Activated CD4-positive, alpha-beta T cell treated with anti-CD3 and anti-CD28 coated beads, Interleukin-2, amount 50 U/mL, for 4 hours (primary cell): ENCODE measurements at places on chromosomes 5 and 9.

GRCh38 chr5:14958188-14958587 is 86.6 kb upstream of the ANKH start:
- DNase-seq, result no peak

GRCh38 chr5:179123491-179124272 is 63.5 kb downstream of the ZNF354C start:
- no peak for DNase-seq

GRCh38 chr9:134291961-134292871 is 34.0 kb upstream of the RXRA start:
- no peak for DNase-seq

GRCh38 chr5:7394889-7395431 is 978 bp upstream of the ADCY2 start:
- DNase-seq, result no peak

- DNase-seq, result no peak
Measured at GRCh38 chr5:172775326-172776234, 4.6 kb upstream of the DUSP1 start.

GRCh38 chr9:127444283-127444920 is 6.8 kb downstream of the RPL12 start:
- DNase-seq, result no peak

GRCh38 chr9:121055642-121056143 is 5.6 kb upstream of the C5 start:
- no peak for DNase-seq

DNA sequence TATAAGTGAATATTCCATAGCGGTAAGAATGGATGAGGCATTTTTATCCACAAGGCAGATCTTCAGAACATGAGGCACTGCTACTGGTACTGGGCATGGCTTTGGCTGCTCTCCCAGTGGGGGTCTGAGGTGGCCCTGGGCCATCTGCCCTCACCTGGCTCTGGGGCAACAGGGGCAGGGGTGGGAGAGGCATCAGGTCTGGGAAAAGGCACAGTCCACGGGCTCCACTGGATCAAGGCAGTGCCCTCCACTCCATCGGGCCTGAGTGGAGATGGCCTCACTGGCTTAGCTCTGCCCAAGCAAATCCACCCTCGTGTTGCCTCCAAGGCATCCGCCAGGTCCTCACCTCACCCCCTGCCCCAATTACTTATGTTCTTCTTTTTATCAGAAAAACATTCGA is 10.9 kb upstream of the NKD2 start:
- DNase-seq, result no peak

- no peak for DNase-seq
Measured at GRCh38 chr9:127828262-127829031, 25.8 kb downstream of the FPGS start.

- DNase-seq, result no peak
Measured at GRCh38 chr5:165627548-165628170, 2122.2 kb downstream of the MAT2B start.

DNA sequence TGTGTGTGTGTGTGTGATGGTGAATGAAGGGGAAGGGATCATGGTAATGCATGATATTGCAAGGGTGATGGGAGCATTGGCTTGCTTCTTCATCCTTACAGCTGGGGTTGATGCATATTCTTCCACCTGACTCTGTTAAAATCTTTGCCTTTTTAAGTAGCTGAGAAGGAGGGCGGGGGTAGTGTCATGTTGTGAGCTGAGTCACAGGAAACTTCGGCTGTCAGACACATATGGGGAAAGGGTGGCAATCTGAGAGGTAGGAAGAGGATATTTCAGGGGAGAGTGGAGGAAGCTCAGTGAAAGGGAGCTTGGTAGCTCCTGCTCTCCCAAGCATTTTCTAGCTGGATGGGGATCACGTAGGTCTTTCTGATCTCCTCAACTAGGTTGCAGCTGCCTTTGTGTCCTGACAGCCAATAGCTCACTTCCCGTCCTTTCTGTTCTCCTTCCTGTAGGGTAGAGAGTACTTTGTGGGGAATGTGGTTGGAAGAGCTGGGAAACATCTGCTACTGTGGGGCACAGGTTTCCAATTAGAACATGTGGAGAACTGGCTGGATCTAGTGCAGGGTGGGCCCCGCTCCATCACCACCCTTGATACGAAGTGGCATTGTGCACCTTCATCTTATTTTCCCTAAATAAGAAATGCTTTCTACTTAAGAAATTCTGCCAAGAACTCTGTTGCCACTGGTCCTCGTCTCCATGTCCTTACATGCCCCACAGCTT is 18.1 kb upstream of the CLK4 start:
- DNase-seq, result no peak

DNA sequence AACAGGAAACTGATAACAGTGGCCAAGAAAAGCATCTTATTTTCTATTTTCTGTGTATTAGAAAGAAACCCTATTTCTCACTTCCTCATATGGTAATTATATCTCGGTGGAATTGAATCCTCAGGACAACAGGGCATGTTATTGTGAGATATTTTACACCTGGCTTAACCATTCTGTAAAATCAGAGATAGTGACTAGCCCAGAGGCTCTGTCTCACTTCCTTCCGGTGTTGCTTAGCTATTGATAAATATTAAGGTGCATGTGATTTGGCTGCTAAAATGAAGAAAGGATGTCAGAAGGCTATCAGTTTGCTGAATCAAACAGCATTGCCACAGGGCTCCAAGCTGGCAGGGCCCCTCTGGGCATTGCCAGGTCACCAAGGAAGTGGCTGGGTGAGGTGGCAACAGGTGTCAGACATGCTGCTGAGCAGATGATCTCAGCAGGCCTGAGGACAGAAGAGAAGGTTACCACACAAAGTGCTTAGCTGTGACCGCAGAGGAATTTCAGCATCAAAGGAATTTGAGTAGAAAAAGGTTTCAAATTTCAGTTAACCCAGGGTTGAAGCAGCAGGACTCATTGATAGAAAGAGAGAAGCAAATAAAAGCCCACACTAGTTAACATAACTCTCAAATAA is 330.7 kb downstream of the PDE4D start:
- no peak for DNase-seq

- no peak for DNase-seq
Measured at GRCh38 chr5:362189-362588, 40.7 kb downstream of the AHRR start.

GRCh38 chr5:151199581-151200185 is 24.2 kb downstream of the CCDC69 start:
- DNase-seq, result no peak

- DNase-seq, result no peak
Measured at GRCh38 chr5:144815131-144815530, 644.5 kb downstream of the KCTD16 start.

- DNase-seq, result no peak
Measured at GRCh38 chr9:107389617-107390071, 99.9 kb downstream of the KLF4 start.

DNA sequence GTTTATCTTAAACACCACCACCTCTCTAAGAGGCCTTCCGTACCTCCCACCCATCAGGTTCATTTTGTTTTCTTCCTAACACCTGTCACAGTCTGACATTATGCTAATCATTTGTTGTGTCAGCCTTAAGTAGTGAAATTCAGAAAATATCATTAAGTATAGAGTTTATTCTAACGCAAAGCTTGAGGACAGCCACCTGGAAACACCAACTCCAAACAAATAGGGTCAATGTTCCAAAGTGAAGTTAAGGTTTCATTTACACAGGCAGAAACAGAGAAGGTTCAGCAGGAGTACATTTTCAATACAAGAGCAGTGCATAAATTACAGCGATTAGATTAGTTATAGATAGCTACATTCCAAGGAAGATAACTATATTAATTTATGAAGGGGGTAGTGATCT is 1.3 kb upstream of the SMC5 start:
- DNase-seq, result no peak

GRCh38 chr9:72460342-72461312 is 60.8 kb upstream of the TMC1 start:
- no peak for DNase-seq

GRCh38 chr9:109264877-109265587 is 55.8 kb downstream of the EPB41L4B start:
- DNase-seq, result no peak

DNA sequence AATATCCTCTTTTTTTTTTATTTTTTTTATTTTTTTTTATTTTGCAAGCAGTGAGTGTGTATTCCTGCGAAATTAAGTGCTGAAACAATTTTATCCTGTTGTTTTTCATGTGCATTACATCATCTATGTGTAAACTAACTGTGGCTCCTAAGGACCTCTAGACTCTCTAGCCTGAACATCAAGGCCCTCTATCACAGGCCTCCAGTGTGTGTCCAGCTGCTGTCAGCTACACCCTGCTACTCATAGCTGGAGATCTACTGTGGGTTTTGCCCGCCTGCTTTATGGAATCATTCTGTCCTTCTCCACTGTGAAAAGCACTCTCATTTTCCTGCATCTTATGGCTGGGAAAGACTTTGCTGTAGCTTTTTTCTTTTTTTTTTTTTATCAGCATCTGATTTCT is 157.8 kb downstream of the KCTD16 start:
- no peak for DNase-seq

- DNase-seq, result no peak
Measured at GRCh38 chr5:132027027-132027426, 15.6 kb upstream of the ACSL6 start.

DNA sequence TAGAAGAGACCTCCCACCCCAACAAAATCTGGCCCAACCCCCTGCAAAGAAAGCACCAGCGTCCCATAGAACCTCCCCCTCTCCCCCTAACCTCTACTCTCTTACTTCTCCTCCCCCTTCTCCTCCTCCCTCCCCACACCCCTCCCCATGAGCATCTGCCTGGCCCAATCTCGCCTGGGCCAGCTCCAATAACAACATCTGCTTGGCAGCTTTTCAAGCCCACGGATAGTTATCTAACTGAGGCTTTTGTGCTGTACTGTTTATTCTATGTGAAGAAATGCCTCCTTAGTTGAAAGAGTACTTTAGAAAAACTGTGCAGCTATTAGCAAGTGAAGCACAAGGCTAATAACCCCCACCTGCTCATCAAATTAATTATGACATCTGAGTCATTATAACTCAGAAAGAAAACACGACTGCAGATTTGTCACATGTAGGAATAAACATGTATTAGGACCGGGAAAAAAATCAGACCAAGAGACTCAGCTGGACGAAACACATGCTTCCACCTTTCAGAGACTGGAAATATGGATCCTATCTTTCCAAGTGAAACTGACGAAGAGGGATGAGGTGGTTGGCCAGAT is 42.8 kb downstream of the NFIB start:
- no peak for DNase-seq

DNA sequence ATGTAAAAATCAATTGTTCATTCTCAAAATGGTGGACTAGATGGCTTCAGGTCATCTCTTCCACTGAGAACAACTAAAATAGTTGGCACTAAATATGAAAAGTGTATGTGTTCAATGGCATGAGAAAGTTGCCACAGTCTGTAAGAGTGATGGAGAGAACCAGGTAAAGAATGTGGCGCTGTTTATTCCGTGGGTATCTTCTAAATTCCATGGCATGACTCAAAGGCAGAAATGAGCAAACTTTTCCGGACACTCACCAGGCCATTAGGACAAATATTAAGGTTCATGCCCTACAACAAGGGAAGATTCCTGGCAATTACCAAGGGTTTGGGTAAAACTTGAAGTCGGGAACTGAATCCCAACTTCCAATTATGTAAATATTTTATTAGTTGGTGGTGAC is 825.4 kb upstream of the CDH6 start:
- no peak for DNase-seq

DNA sequence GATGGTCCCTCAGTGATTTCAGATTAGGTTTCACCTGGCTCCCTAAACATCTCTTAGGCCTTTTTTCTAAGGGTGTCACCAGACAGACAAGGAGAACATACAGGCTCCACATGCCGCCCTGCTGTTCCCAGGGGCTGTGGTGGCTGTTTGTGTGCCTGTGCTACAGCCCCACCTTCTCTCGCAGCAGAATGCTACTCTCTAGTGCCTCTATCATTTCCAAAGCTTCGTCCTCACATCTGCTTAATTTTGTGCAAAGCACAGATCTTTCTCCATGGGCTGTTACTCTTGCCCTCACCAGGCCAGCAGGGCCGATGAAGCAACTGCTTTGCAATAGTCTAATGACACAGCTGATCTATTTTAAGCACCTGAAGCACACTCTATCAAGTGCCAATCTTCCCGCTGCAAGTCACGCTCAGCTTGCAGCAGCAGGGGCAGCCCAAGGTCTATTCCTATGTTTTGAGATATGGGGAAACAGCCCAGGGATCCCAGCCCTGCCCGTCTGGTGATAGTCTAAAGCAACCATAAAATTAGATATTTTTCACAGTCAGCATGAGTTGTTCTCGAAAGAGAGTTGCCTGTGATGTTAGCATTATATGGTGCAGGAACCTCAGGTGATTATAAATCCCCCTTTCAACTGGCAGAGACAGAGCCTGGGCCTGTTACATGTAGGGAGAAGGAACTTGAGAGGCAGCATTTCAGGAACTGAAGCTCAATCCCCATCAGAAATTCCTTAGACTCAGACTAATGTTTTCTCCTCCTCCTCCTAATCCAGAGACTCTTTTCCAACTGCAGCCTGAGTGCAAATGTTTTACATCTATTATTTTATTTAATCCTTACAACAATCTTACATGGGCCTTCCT is 12.7 kb downstream of the ABLIM3 start:
- no peak for DNase-seq

DNA sequence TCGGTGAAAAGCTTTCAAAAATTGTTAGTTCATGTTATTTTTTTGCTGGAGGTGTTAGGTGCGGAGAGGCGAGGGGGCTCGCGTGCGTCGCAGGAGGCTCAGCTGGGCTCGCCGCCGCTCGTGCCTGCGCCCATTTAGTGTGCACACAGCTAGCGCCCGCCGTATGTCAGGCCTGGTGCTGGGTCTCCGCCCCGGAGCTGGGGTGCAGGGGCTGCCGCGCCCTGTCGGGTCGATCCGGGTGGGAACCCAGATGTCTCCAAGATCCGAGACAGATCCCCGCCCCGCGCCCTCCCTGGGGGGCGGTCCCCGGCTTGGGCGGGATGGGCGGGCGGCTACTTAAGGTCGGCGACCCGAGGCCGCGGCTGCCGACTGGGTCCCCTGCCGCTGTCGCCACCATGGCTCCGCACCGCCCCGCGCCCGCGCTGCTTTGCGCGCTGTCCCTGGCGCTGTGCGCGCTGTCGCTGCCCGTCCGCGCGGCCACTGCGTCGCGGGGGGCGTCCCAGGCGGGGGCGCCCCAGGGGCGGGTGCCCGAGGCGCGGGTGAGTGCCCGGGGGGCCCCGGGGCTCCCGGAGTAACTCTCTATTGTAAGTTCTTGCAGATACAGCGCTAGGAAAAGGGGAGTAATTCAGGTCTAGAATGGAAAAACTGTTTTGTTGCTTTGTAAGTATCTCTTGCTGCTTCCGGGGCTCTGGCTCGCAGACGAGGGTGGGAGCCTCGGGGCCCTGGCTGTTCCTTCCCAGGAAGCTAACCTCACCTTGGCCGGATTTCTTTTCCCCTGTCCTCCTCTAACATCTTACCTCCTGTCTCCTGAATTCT is 31.7 kb downstream of the GSN start:
- DNase-seq, result no peak

GRCh38 chr9:130955947-130956621 is 17.0 kb upstream of the FIBCD1 start:
- DNase-seq, result no peak

- peak; percentile 73 for DNase-seq
Measured at GRCh38 chr9:127608104-127608966, 3.7 kb upstream of the STXBP1 start.

DNA sequence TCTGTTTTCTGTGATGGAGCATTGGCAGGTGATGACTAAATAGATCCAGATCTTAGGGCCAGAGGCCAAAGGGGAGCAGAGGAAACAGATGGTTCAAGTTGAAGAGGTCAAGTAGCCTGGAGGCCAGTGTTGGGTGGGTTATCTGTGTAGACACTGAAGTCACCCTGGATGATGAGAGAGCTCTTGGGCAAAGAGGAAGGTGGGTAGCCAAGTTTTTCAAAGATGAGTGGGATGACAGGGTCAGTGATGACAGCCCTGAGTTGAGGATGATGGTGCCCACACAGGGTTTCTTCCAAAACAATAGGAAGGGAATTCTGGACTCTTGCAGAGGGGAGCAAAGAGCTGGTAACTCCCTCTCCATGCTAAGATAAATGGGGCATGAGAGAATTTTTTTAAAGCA is 76.6 kb downstream of the CD180 start:
- no peak for DNase-seq
